Activated CD8-positive, alpha-beta memory T cell treated with anti-CD3 and anti-CD28 coated beads, Interleukin-2, amount 10 ng/mL, durations not matched to agents 7 days and 5 days (primary cell): ENCODE measurements at places on chromosomes 7 and 10. TPM values are rescaled to one million over a fixed set of nuclear protein-coding genes. Genes with fewer than 3 reads are reported as not detected.

DNA sequence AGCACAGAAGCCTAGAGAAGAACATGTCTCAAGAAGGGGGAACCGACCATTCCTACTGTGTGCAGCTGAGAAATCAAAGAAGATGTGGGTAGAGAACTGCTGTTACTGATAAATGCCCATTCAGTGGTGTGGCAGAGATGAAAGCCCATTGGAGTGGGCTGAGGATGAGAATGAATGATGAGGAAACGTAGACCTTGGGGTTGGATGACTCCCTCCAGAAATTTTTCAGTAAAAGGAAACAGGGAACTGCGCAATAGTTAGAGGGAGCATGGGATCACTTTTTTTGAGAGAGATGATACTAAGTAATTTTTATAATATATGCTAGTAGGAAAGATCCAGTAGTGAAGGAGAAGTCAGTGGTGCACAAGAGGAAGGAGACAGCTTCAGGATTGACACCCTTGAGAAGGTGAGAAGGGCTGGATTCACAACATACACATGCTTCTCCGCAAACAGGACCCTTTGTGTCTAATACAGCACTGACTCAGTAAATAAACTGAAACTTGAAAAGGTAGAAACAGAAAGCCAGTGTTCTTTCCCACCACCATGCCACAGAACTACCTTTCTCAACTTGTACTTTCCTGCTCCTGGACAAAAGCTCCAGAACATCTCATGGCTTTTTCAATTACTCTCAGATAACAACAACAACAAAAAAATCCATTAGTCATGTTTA, 104.7 kb upstream of the IL6 start:
- peaks cover 68% of the 10 kb centered on the region for H3K27me3 ChIP-seq
- H3K4me3 ChIP-seq = no peak overlapping the region
- no peaks in the 10 kb centered on the region for H3K36me3 ChIP-seq
- no peak for DNase-seq

DNA sequence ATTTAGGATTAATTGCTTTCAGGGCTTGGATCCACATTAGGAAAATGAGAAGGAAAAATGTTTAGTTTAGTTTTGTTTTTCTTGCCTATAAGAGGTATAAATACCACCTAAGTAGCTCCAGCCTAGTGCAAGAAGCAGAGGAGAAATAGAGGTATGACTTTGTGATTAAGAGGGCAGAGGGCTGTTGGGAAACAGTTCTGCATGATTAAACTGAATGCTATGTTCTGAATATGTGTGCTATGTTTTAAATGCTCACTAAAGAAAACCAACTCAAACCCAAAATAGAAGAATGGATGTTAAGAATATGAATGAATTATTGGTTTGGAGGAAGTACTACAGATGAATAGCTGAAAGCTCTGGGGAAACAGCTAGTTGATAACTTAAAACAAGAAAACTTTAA, 7.6 kb downstream of the CALCR start:
- no peak overlapping the region for H3K4me3 ChIP-seq
- no peak for DNase-seq
- no peak overlapping the region for H3K27ac ChIP-seq
- no peaks in the 10 kb centered on the region for H3K36me3 ChIP-seq
- H3K27me3 ChIP-seq = peaks cover 4% of the 10 kb centered on the region

DNA sequence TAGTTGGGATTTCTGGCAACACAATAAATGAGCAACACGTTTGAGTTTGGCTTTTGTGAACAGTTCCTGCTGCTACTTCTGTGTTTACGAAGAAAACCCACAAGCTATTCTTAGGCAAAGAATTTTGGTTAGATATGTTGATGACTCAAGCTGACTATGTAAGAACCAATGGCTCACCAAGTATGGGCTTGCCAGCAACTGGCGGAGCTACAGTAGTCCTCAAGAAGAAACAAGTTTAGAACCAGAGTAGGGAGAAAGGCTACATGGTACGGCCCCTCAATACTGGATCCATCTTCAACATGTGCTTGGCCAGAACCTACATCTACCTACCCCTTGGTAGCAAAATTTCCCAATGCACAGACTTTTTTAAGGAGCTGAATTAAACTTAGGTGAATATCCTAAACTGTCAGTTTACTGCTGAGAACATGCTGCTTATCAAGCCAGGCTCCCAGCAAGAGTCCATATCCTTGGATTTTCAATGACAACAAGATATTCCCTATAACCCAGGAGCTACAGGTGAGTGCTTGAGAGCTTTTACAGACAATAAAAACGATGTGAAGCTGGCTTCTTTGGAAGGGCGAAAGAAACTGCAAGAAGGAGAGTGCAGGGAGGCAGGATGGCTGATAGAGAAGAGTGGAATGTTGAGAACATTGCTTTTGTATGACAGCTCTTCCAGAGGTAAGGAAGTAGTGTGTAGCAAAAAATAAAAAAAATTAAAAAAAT, 74.3 kb upstream of the ASAH2 start:
- H3K27ac ChIP-seq = peak overlapping the region; percentile 87
- H3K36me3 ChIP-seq = peaks cover 52% of the 10 kb centered on the region
- H3K4me3 ChIP-seq = peak overlapping the region; percentile 10
- H3K4me1 ChIP-seq = peaks cover 71% of the 10 kb centered on the region
- DNase-seq = peak; percentile 72

DNA sequence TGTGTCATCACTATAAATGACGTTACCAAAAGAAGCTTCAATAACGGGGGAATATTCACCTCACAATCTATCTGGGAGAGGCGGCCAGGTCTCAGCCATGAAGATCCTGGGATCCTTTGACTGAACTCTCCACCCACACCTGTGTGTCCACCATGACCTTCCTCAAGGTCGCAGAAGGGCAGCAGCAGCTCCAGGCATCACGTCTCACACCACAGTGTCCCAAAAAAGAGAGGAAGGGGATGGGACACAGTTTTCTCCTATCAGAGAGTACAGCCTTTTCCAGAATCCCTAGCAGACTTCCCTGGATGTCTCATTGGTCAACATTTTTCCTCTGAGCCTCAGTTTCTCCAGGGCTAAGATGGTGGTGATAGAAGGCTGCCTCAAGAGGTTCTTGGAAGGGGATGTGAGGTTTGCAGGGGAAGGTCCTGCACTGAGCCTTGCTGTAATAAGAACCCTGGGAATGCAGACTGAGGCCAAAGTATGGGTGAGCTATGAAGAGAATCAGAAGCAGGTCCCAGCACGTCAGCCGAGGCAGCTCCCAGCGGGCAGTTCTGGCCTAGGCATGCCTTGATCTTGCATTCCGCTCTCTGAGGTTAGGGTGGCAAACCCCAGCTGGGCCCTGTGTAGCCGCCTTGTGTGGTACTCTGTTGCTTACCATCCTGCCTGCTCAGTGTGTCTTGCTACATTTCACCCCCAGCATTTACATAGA, 63.8 kb downstream of the COL26A1 start:
- no peaks in the 10 kb centered on the region for H3K36me3 ChIP-seq
- peaks cover 21% of the 10 kb centered on the region for H3K27me3 ChIP-seq
- no peak overlapping the region for H3K27ac ChIP-seq
- DNase-seq = no peak
- peaks cover 8% of the 10 kb centered on the region for H3K4me1 ChIP-seq

DNA sequence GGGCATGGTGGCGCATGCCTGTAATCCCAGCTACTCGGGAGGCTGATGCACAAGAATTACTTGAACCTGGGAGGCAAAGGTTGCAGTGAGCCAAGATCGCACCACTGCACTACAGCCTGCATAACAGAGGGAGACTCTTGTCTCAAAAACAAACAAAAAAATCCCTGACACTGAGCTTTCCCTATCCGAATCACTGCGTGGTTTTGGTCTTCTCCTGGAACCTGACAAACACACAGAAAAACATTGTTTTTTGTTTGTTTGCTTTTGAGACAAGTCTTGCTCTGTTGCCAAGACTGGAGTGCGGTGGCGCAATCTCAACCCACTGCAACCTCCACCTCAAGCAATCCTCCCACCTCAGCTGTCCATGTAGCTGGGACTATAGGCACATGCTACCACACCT, 50.4 kb upstream of the PTPRN2 start:
- peaks cover 51% of the 10 kb centered on the region for H3K36me3 ChIP-seq
- H3K27ac ChIP-seq = no peak overlapping the region
- no peak for DNase-seq

- DNase-seq = no peak
- no peak overlapping the region for H3K4me3 ChIP-seq
- H3K27ac ChIP-seq = no peak overlapping the region
- no peaks in the 10 kb centered on the region for H3K36me3 ChIP-seq
- peaks cover 2% of the 10 kb centered on the region for H3K27me3 ChIP-seq
Measured at GRCh38 chr7:94701555-94701973, 45.6 kb upstream of the SGCE start.

DNA sequence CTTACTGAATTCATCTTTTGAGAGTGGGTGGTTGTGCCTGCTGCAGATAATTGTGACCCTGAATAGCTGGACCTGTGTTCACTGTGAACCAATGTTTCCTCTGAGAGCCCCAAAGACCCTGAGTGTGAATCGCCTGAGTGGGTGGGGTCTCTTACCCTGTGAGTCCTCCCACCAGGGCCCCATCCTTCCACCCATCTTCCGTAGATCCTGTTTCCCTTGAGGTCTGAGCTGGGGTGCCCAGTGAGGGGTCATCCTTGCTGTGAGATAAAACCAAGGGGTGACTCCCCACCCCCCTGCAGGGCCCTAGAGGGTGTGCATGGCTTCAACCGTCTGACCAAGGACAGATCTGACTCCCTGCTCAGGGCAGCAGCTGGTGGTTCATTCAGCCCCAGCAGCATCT, 78.0 kb upstream of the ZNF479 start:
- no peaks in the 10 kb centered on the region for H3K4me1 ChIP-seq
- H3K4me3 ChIP-seq = no peak overlapping the region
- no peaks in the 10 kb centered on the region for H3K36me3 ChIP-seq
- no peak overlapping the region for H3K27ac ChIP-seq
- no peak for DNase-seq

DNA sequence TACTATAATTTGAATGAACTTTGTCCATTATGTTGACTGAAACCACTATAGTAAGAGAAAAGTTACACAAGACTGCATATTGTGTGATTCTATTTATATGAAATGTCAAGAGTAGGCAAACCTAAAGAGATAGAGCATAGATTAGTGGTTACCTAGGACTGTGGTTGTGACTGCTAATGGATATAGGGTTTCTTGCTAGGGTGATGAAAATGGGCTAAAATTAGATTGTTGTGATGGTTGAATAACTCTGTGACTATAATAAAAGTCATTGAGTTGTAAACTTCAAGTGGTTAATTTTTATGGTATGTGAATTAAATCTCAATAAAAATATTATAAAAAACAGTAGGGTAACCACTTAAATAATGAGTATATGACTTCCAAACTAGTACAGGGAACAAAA, 142.9 kb upstream of the AHR start:
- no peak overlapping the region for H3K4me3 ChIP-seq
- H3K36me3 ChIP-seq = peaks cover 9% of the 10 kb centered on the region

DNA sequence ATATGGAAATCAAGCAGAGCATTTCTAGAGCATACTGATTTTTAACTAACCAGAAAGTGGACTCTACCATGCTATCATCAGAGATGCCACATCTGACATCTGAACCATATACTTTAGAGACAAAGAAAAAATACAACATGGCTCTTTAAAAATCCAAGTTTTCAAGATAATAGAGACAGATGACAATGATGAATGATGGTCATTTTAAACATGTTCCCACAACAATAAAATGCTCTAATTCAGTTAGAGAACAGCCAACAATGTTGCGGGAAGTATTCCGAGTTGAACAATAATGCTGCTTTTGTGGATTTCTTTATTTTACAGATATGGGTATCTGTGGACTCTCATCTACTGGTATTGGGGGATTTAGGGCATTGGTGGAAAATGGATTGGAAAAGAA, 52.8 kb downstream of the PRTFDC1 start:
- H3K36me3 ChIP-seq = peaks cover 24% of the 10 kb centered on the region
- peaks cover 53% of the 10 kb centered on the region for H3K4me1 ChIP-seq
- no peak overlapping the region for H3K4me3 ChIP-seq
- H3K27me3 ChIP-seq = no peaks in the 10 kb centered on the region
- no peak for DNase-seq
- no peak overlapping the region for H3K27ac ChIP-seq

AIFM2 gene
- 13.8 TPM for total RNA-seq

ST8SIA6 gene
- not detected for total RNA-seq

STOX1 gene
- 0.33 TPM for total RNA-seq
